ENCODE measurements at places on chromosomes 2 and 18. TPM values are rescaled to one million over a fixed set of nuclear protein-coding genes. Genes with fewer than 3 reads are reported as not detected.

DNA sequence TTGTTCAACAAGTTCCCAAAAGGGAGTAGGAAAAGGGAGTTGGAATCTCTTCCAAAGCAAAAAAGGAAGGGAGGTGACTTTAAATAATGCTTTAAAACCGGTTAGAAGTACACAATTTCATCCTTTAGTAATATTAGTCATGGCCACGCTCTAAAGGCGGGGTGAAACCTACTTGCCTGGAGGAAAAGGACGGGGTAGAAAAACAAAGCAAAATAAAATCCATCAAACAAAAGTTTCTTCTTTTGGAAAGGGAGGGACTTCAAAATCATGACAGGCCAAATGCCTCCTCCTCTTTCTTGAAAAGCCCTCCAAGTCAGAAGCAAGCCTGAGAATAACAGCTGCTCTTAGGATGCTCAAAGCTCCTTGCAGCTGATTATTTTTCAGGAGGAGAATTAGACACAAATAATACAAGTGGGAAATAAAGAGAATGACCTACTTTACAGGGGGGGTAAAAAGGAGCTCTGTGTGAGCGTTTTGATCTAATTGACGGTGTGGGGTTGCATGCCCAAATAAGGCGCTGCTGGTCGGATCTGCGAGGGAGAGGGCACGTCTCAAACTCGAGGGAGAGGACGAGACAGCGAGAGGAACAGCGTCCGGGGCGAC, 1.8 kb upstream of the NPAS2 start:
- no peak for DNase-seq

GRCh38 chr2:28664120-28664842, 87.3 kb upstream of the PPP1CB start:
- DNase-seq, result peak; percentile 89

Gene VSNL1
- not detected for total RNA-seq

DNA sequence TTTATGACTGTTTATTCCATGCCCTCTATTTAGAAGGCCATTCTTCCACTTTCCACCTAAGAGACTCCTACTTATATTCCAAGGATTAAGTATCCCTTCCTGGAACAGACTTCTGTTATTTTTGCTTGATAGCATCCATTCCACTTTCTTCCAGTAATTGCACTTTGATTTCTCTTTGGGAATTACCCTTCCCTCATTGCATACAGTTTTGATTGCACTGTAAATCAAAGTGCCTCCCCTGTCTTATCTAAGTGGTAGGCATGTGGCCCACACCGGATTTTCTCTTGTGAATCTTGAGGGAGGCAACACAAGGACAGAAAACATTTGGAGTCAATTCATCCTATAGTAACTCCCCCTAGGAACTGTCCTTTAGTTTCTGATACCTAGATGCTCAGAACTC, 120.4 kb downstream of the PDE11A start:
- DNase-seq, result no peak

- no peak for DNase-seq
These were observed 669.3 kb downstream of the NR4A2 start for GRCh38 chr2:155663265-155663664.

Gene TRPM8
- 0.18 TPM for total RNA-seq

DNA sequence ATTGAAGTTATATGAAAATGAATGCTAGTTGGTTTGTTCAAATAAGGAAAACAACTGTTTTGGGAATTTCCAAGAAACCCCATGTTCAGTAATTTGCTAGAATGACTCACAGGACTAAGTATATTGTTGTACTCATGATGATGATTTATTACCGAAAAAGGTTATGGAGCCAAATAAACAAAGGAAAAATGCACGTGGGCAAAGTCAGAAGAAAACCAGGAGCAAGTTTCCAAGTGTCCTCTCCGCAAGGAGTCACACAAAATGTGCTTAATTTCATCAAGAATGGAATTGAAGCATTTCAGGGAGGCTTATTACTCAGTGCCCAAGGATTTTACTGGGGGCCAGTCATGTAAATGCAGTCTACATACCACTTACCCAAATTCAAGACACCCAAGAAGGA, 1652.4 kb upstream of the TMEFF2 start:
- DNase-seq, result peak; percentile 17

DNA sequence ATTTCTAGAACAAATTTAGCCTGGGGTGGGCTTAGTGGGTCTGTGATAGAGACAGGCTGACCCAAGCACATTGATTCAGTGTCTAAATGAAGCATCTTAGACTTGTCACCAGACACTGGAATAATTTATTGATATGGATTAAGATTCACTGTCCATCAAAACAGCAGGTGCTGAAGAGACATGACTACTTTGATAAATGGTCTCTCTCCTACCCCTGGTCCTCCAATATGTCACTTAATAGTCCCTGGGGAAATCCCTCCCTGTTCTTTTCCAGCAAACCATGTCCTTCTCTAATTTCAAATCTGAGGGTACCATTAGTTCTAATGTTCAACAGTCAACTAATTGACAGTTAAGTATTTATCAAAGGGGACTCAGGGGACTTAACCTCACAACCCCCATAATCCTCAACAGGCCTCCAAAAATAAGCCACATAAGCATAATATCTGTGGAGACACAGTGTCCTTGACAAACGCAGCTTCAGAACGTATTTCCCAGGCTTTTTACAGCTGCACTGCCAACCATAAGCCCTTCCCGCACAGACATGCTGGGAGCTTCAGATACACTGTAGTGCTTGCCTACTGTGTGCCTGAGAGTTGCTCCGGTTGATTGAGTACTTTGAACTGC, 391.0 kb downstream of the THSD7B start:
- no peak for DNase-seq

DNA sequence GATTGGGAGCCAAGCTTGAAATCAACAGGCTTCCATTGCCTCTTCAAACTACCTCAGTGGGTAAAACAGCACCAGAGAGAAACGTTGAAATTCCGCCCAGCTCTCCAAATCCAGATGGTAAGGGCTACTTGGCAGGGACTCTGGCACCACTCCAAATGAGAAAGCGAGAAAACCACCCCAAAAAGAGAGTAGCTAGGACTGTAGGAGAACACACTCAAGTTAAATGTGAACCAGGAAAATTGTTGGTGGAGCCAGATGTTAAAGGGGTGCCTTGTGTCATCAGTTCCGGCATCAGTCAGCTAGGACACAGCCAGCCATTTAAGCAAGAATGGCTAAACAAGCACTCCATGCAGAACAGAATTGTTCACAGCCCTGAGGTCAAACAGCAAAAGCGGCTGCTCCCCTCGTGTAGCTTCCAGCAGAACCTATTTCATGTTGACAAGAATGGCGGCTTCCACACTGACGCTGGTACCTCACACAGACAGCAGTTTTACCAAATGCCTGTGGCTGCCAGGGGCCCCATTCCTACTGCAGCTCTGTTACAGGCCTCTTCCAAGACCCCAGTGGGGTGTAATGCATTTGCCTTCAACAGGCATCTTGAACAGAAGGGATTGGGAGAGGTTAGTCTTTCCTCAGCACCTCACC, 167.3 kb downstream of the ASXL3 start:
- no peak for DNase-seq

Gene VIL1
- 0.02 TPM for total RNA-seq

DNA sequence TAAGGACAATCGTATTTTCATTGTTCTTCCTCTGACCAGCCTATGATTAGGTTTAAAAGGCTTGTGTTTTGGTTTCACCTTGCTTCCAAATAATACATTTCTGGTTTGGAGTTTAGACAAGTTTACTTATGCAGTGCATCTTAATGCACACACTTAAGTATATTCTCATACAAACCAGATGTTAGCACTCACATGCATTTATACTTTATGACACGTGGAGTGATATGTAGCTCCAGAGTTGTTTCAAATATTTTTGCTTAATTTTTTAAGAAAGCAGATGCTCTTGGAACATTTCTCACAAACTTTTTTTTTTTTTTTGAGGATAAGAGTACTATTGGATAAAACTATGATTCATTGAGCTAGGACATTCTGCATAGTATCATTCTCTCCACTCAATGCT, 109.9 kb downstream of the PDE1A start:
- DNase-seq, result no peak

DNA sequence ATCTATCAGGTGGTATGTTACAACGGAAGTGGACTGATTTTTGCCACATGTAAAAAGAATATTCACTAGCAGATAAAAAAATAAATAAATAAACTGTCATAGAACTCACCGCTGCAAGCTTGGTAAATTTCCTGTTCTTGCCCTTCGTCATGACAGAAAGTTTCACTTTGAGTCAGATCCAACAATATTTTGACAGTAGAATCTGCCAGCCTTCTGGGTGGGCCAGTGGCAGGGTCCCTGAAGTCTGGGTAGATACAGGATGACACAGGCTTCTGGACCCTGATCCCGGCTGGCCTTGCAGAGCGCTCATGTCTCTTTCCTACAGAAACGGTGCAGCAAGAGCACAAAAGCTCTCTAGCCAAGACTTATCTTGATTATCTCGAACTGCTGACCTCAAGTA, 97.8 kb upstream of the PMAIP1 start:
- no peak for DNase-seq

DNA sequence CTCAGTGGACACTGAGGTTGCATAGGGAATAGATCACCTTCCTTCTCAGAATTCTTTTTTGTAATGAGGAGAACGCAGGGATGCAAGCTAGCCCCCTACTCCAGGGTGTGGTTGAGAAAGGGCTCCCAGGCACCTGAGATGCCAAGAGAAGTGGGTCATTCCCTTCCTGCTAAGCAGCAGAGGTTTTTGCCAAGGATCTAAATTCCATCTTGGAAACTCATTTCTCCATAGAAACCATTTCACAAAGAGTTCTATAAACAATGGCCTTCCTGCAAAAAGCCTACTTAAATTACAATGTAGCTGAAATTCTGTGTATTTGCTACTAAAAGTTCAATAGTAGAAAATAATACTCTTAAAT, 3.7 kb upstream of the PPP3R1 start:
- no peak for DNase-seq

GRCh38 chr2:139480161-139480650, 700.0 kb upstream of the NXPH2 start:
- DNase-seq, result no peak

- no peak for DNase-seq
These were observed 207.6 kb upstream of the SMIM21 start for GRCh38 chr18:75635096-75635495.

Gene HOXD9
- total RNA-seq, result 4.4 TPM

DNA sequence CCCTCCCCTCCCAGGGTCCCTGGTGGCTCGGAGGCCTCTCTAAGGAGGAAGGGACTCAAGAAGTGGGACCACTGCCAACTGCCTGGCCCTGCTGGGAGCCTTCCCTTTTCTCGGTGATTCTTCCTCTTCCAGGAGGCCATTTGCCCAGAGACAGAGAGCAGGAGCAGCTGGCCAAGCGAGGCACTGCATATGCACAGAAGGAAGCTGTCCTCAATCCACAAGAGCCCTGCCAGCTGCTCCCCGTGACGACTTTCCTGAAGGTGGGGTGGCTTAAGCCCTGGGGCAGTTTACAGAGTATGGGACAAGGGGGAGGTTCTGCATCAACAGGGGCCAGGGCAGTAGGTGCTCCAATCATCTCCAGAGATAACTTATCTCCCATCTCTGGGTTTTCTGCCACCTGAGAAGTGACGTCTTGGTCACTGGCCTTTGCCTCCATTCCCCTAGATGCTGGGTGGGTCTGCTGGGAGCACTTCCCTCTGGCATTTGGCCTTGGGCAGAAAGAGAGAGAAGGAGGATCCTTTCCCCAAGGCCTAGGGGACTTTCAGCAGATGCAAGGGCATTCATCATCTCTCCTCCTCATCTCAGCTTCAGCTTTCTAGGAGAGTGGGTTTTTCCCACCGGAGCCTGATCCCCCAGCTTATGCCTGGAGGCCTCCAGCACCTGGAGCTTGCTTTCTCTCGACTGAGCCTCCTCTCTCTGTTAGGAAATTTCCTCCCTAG, 28.5 kb downstream of the CIB4 start:
- DNase-seq, result peak; percentile 46

Gene C2orf15
- total RNA-seq, result 0.25 TPM

Gene DYNAP
- total RNA-seq, result not detected

Gene FARSB
- 78.9 TPM for total RNA-seq

- DNase-seq, result no peak
These were observed 33.1 kb downstream of the ADRA2B start for GRCh38 chr2:96083064-96083939.

- DNase-seq, result no peak
These were observed 25.4 kb downstream of the EPHA4 start for GRCh38 chr2:221546505-221547225.

Gene HRH4
- not detected for total RNA-seq

- no peak for DNase-seq
These were observed 18.6 kb upstream of the TTR start for GRCh38 chr18:31573051-31573450.

- no peak for DNase-seq
These were observed 3.2 kb downstream of the UPP2 start for GRCh38 chr2:158104903-158105302.

DNA sequence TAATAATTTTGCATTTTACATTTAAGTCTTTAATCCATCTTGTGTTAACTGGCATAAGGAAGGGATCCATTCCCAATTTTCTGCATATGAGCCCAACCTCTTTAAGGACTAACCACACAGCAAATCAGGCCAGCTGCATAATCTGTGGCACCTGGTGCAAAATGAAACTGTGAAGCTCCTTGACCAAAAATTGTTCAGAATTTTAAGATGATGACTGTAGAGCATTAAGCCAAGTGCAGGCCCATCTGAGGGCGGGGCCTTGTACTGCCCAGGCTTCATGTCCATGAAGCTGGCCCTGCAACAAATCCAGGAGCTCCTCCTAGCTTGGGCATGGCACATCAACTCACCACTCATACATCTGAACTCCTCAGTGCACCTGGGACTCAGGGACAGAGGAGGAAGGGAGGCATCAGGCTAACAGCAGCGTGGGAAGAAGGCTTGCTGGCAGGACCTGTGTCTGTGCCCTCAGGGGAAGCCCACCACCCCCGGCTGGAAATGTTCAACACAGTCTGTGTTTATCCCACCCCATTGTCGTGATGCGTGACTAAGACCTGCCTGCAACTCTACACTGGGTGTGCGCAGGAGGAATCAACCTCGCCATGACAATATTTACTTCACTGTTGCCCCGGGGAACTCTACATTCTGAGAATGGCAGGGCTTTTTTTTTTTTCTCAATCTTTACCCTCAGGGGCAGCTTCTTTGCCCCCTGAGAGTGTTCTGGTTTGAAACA, 128.9 kb upstream of the SIX2 start:
- no peak for DNase-seq

DNA sequence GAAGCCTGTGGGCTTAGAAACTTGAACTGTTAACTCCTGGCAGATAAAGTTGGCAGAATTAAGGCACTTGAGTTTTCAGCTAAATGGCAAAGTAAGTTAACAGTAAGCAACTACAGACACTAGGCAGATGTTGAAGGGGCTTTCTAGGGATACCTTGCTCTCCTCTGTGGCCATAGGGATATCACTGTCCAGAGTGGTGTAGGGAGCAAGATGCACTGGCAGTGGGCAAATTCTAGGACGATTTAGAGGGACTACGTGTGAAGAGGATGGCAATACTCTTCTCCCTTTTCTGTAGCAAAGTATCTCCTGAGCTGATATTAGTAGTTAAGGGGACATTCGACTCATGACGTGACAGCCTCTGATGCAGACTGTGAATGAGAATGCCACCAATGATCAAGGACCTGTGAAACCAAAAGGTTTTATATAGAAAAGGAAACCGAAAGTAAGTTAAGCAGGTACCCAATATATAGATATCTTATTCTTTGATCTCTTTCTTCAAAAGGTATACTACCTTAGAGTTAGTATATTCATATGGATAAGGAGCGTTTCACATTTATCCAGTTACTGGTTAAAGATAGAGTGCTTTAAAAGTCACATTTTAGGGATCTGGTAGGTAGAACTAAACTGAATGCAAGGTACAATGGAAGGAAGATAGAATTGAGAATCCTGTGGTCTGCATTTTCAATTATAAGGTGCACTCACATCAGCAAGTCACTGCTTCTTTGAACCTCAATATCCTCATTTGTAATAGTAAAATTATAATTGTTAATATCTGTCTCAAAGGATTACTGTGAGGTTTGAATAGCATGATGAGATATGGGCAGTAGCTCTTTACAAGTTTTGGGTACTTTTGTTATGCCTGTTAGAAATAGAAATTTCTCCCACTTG, 106.4 kb downstream of the KCNH7 start:
- no peak for DNase-seq
